ENCODE measurements at places on chromosomes 11 and 22.

DNA sequence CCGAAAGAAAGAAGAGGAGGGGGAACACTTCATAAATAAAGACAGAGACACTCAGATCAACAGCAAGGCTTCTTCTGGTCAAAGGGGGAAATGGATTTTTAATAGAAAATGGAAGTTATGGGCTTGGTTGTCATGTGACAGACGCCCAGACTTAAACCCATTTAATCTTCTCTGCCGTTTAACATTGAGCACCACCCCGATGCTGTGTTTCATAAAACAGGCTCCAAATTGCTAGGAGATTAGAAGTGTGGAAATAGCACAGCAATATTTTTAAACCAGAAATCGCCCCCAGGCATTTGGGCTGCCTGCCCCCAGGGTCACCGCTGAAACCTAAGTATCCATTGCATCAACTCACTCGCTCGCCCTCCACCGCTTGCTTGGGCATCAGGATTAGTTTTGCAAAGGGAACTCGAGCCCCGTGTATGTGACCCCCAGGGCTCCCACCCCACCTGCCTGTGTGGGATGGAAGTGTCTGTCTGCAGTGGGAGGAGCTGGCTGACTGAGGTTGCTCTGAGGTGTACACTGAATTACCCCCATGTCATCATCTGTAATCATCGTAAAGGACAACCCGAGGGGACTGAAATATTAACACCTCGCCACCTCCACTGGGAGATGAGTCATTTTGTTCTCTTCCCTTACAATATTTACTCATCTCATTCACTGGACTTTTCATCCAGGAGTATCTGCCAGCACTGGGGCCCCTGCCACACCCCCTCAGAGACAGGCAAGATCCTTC, 10.7 kb downstream of the DSCAML1 start:
- no peak for DNase-seq

DNA sequence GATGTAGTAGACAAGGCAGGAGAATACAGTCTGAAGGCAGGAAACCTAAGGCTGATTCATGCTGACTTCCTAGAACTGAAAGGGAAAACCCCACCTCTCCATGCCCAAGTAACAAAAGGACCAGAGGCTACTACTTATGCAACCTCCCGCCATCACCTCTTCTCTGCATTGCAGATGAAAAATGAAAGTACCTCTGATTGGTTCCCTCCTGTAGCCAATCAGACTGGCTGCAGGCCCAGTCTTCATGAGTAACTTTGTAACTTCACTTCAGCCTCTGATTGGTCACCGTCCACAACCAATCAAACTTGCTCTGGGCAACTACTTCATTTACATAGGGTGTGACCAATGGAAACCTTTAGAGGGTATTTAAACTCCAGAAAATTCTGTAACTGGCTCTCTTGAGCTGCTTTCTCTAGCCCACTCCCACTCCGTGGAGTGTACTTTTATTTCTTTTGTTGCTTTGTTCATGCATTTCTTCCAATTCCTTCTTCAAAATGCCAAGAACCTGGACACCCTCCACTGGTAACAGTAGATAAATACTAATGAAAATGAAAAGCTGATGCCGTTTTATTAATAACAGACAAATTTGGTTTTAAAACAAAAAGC, 5.2 kb upstream of the MAP6 start:
- DNase-seq = no peak

GRCh38 chr11:95359756-95360155, 128.8 kb upstream of the SESN3 start:
- DNase-seq = no peak

DNA sequence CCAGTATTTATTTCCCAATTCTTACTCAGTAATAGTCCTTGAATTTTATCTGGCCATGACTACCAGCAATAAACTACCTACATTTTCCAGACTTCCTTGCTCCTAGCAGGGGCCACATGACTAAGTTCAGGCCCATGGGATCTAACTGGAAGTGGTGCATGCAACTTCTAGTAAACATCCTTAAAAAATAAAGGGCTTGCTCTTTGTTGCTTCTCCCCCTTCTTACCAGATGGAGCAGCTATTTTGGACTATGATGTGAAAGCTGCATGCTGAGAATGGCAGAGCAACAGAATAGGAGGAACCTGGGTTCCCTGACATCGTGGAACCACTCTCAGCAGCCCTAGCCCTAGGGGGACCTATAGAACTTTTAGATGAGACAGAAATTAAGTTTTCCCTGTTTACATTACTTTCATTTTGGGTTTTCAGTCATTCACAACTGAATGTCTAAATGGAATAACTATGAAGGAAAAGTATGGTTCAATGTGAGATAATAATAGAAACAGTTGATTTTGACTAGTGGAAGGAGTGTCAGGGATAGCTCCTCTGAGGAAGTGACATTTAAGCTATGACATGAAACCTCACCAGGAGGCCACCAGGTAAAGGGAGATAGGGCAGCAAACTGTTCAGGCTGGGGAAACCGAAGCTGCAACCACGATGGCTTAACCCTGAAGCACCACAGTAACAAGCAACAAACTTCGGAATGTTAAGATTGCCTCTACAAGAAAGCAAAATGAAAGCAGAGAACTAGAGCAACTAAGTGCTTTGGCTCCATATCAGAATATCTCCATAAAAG, 48.9 kb downstream of the PHF21A start:
- DNase-seq = no peak

DNA sequence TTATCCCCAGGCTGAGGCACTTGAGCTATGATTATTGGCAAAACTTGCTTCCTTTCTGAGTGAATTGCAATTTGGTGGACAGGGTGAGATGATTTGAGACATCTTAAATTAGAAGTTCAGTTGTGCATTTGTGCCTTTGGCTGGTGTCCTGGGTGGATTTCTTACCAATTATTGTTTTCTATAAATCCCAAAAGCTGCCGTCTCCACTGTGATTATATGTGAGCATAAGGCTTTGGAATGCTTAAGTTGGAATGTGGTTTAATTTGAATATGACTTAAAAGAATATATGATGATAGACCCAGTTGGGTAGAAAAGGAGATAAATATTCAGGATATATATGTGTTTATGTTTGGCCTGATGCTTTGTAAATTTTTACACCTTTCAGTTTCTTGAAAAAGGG, 70.0 kb downstream of the EXT2 start:
- DNase-seq = no peak

DNA sequence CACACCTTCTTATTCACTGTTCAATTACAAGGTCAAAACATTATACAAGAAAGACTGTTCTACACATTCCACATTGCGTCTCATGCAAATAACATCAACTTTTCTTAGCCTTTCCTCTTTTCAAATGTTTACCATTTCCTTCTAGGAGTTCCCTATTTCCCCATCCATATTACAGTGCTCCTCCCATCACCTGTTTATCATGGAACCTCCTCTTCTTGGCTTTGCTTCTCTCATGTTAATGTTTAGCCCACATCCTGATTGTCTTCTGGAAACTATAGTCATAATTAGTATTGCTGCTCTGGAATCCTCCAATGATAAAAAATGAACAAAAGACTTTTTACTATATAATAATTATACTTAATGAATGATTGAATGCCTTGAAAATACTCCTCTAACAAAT, 21.3 kb downstream of the OR52E1 start:
- no peak for DNase-seq

GRCh38 chr11:70141486-70142220, 61.4 kb upstream of the FADD start:
- no peak for DNase-seq

GRCh38 chr11:12840871-12841660, 166.8 kb downstream of the TEAD1 start:
- DNase-seq = no peak

DNA sequence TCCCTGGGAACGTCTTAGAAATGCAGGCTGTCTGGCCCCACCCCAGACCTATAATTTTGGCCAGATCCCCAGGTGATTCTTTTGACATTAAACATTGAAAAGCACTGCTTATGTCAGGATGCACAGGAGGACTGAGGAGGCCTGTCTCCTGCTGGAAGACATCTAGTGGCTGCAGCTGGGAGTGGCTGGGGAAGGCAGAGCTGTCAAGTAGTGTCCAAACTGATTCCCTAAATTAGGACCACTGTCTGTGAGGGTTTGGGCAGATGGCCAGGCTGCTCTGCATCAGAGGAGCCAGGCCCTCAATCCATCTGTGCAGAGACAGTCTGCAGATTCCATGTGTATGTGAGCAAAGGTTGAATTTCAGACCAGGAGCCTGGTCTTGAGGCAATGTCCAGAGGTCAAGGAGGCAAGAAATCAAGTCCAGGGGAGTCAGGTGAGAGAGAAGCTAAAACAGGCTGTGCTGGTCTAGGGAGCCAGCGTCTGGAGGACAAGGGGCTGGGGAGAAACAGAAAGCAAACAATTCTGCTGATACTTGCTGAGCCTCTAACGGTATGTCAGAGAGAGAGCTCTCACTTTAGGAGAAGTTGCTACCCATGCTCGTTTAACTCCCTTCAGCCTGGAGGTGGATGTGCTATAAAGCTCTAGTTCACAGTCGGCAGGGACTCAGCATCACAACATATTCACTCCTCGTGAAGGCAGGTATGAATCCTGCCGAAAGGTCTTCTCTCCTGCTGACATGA, 15.3 kb upstream of the SYTL2 start:
- no peak for DNase-seq

DNA sequence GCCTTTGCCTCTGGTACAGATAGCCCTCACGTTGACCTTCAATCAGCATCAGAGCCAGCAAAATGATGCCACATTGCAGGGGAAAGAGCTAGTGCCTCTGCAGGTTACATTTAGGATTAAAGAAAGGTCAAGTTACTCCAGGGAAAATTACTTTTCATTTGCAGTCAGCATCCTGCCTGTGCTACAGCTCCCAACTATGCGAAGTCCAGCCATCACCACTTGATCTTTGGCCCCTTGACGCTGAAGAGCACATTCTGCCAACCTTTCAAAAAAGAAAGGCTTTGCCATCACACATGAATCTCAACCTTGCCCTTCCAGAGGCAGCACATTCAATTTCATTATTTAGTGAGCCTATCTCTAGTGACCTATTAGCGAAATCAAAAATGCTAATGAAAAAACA, 11.3 kb downstream of the FJX1 start:
- no peak for DNase-seq

DNA sequence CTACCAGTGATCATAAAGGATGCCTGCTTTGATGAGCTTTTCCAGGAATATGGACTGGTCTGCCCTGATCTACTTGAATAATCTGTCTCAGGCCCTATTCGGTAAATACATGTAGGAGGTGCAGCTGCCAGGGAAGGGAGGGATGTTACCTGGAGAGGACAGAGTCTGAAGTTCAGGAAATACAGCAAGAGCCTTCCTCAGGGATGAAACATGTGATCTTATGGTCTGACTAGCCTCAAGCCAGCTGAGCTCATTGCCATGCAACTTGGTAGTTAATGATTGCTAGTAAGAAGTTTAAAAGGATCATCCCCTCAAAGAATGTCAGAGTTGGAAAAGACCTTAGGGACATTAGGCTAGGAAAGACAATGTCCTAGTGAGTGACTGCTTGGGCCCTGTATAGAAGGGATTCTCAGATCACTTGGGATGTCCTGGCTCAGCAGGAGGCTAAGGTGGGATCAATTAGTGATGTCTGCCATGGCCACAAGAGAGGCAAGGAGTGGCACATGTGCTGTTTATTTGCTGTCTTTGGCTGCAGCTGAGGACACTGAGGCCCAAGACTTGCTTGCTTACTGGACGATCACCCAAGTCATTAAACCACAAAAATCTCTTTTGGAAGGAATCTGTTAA, 18.5 kb downstream of the PTPRJ start:
- no peak for DNase-seq

DNA sequence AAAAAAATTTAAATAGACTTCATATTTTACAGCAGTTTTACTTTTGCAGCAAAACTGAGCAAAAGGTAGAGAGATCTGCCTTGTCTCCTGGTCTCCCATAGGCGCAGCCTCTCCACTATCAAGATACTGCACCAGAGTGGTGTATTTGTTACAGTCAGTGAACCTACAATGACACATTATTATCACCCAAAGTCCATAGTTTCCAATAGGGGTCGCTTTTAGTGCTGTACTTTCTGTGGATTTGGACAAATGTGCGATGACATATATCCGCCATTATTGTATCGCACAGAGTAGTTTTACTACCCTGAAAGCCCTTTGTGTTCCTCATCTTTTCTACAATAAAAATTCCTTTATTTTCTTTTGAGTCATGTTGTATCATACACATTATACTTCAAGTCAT, 153.2 kb upstream of the CCDC179 start:
- DNase-seq = no peak

DNA sequence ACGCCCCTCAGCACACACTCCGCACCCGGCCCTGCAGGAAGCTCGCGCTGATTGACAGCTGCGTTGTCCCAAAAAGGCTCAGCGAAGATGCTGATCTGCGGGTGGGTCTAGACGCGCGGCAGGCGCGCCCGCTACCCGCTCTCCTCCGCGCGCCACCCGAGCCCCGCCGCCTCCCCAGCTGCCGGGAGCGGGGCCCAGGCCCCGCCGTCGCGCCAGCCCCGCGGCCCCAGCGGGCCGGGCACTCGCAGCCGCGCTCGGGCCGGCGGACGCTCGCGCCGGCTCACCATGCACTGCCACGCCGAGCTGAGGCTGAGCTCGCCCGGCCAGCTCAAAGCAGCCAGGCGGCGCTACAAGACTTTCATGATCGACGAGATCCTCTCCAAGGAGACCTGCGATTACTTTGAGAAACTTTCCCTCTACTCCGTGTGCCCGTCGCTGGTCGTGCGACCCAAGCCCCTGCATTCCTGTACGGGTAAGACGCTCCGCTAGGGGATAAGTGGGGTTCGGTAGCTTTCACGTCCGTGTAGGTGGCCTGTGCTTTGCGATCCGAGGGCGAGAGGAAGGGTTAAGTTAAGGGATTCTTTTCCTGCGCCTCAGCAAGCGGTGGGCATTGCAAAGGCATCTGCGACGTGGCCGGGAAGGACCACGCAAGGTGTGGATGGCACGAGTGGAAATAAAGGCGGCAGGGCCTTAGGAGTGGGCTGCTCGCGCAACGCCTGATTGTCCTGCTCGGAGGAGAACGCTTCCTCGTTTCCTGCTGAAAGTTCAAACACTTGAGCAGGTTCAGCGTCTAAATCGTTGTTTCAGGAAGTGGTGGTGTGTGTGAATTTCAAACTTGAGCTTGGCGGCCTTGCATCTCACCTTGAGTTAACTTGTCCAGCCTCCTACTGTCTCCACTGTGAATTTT, at the start of gene BARX2:
Gene BARX2 (plus strand): TSS at position 98 of the 907 bp plus-strand sequence. CDS start 188 bp downstream, at position 286.
- no peak for DNase-seq

DNA sequence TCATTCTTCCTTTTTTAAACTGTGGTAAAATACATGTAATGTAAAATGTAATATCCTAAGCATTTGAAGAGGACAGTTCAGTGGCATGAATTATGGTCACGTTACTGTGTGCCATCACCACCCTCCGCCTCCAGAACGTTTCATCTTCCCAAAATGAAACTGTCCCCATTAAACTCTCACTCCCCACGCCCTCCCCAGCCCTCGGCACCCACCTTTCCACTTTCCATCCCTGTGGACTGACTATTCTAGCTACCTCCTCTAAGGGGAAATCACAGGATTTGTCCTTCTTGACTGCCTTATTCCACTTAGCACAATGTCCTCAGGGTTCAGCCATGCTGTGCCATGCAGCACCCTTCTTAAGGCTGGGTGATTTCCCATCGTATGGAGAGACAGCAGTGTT, 1509.5 kb downstream of the BRD1 start:
- DNase-seq = no peak

GRCh38 chr11:17630936-17631335, 83.9 kb downstream of the OTOG start:
- no peak for DNase-seq

Measured in stimulated activated CD4-positive, alpha-beta T cell treated with anti-CD3 and anti-CD28 coated beads, Interleukin-1b, Interleukin-23, amount 100 ng/mL, for 1 hour (primary cell).